Activated CD8-positive, alpha-beta memory T cell treated with anti-CD3 and anti-CD28 coated beads for 1 hour (primary cell): ENCODE measurements at places on chromosomes 12 and 14.

GRCh38 chr12:26750531-26751175 is 82.3 kb downstream of the ITPR2 start:
- no peak for DNase-seq

- no peak for DNase-seq
Measured at GRCh38 chr14:88013750-88014349, 8.9 kb downstream of the GPR65 start.

DNA sequence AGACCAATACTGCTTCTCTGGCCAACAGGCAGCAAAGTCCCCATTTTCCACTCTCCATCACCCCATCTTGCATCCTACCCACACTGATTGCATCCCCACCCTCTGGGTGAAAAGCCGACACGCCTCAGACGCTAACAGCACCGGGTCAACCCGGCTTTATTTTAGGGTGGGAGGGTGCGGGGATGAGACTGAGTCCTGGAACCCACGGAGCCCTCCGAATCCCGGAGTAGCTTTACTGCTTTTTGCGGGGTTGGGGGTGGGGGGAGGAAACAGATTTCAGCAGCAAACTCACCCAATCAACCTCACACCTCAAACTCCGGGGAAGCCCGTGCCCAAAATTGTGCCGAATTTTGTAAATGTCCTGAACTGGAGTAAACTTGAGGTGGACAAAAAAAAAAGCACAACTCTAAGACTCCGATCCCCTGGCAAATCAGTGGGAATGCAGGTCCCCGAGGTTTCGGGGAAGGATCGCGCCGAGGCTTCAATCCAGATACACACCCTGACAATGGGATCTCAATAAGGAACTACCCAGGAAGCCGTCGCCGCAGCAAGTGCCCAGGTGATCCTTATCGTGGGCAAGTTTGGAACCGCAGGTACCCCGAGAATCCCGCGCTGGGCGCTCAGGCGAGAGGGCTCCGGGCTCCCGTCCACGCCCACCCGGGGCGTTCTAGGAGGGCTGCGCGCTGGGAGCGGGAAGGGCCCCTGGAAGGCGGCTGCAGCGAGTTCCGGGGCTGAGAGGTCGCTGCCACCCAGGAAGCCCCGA is 1.1 kb downstream of the GCH1 start:
- no peak for DNase-seq

- DNase-seq, result no peak
Measured at GRCh38 chr12:15689751-15690191, 99.4 kb downstream of the EPS8 start.

GRCh38 chr12:57723630-57723962 is 14.9 kb downstream of the AGAP2 start:
- DNase-seq, result no peak

DNA sequence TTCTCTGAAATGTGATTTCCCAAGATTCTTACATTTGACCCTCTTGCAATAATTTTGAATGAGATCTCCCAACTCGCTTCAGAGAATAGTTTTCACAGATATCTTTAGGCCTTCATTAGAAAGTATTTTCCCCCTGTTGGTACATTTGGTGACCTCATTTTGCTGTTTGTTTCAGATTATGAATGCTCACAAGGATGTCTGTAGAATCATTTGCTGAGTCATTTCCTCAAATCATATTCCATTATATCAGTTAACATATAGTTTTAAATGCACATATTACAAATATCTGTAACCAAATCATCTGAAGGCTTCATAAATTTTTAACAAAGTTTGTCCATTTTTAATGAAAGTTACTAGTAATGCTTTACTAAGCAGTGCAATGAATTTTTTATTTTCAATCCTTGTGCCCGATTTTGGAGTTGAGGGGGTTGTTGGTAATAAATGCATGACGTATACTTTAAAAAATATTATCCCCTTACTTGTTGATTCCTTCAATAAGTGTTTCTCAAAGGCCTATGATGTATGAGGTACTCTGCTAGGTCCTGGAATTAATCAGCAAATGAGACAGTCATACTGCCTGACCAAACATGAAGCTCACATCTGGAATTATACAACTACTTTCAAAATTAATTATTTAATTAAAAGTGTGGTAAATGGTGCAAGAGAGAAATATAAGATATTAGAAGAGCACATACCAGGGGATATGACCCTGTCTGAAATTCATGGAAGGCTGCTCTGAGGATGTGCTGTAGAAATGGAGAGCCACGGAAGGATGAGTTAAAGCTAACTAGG is 126.9 kb upstream of the RAP1B start:
- DNase-seq, result no peak

- no peak for DNase-seq
Measured at GRCh38 chr12:116964054-116965050, 53.6 kb downstream of the FBXW8 start.

GRCh38 chr12:25629341-25629740 is 76.3 kb upstream of the LMNTD1 start:
- DNase-seq, result no peak

DNA sequence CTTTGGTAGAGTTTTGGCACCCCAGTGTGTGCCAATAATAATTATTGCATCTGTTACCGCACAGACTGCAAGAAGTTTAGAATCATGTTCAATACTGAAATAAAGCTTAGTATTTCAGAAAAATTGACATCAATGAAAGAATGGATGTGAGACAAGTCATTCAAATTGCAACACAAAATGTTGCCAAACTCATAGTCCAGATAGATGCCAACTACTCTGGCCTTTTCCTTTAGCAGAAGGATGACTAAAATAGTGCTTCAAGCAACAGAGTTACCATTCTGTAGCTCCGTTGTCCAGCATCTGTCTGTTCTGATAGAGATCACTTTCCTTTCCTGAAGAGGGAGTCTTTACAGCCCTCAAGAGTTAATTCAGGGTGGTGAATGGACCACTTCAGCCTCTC is 77.5 kb downstream of the LIN7A start:
- no peak for DNase-seq

GRCh38 chr14:35385042-35385839 is 19.3 kb downstream of the NFKBIA start:
- no peak for DNase-seq

DNA sequence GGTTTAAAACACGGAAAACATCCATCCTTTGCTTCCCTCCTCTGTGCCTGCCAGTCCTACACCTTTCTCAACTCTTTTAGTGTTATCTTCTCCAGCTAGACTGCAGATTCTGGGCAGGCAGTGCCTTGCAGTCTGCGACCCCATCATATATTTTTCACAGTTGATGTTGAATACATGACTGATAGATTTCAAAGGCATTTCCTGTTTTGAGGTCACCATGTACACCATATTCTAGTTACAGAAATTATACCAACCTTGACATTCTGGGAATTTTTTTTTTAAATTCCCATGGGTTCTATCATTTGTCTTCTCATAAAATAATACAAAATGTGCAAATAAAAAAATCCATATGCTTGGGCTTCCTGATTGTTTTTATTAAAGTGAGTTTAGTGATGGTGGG is 16.6 kb downstream of the SOCS2 start:
- no peak for DNase-seq

- DNase-seq, result no peak
Measured at GRCh38 chr14:106530423-106531107, 1004.2 kb downstream of the TMEM121 start.

DNA sequence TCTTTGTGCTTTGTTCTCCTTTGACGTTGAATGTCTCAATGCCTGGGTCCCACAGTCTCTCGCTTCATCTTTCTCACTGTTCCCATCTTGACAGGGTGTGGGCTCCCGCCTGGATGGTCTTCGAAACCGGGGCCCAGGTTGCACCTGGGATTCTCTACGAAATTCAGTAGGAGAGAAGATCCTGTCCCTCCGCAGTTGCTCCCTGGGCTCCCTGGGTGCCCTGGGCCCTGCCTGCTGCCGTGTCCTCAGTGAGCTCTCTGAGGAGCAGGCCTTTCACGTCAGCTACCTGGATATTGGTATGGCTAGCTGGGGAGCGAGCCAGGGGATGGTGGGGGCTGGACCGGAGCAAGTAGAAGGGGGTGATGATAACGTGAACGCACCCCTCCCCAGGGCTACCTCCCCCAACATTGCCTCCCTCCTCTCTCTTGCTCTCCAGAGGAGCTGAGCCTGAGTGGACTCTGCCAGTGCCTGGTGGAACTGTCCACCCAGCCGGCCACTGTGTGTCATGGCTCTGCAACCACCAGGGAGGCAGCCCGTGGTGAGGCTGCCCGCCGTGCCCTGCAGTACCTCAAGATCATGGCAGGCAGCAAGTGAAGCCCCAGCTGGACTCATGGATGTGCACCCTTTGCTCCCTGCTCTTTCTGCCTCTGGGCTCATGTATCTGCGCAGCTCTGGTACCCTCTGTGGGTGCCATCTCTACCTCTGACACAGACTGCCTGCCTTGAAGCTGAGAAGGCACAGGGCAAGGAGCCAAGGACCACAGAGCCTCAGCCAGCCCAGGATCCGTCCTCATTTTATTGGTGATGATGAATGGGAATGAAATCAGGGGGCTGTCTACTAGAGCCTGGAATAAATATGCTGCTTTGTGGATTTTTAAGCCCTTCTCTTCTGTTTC is 1.5 kb downstream of the NPFF start:
- DNase-seq, result no peak

GRCh38 chr12:13233830-13234641 is 37.5 kb downstream of the EMP1 start:
- DNase-seq, result no peak

- DNase-seq, result no peak
Measured at GRCh38 chr12:25822281-25822680, 136.2 kb upstream of the RASSF8 start.

- DNase-seq, result no peak
Measured at GRCh38 chr12:12476857-12477531, 85.7 kb downstream of the DUSP16 start.

GRCh38 chr12:108099073-108099472 is 30.0 kb upstream of the WSCD2 start:
- DNase-seq, result no peak

- DNase-seq, result no peak
Measured at GRCh38 chr12:42283739-42284138, 42.2 kb downstream of the ZCRB1 start.

DNA sequence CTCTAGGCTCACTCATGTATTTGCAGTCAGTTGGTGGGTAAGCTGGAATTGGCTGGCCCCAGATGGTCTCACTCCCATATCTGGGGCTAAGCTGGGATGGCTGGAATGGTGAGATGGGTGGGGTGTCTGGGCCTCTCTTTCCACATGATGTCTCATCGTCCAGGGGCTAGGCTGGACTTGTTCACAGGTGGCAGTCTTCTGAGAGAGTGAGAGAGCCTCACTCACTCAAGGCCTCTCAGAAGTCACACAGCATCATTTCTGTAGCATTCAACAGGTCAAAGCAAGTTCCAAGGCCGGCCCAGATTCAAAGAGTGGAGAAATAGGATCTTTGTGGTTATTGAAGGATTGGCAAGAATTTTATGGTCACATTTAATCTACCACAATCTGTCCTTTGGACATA is 102.7 kb downstream of the UNC79 start:
- DNase-seq, result no peak

DNA sequence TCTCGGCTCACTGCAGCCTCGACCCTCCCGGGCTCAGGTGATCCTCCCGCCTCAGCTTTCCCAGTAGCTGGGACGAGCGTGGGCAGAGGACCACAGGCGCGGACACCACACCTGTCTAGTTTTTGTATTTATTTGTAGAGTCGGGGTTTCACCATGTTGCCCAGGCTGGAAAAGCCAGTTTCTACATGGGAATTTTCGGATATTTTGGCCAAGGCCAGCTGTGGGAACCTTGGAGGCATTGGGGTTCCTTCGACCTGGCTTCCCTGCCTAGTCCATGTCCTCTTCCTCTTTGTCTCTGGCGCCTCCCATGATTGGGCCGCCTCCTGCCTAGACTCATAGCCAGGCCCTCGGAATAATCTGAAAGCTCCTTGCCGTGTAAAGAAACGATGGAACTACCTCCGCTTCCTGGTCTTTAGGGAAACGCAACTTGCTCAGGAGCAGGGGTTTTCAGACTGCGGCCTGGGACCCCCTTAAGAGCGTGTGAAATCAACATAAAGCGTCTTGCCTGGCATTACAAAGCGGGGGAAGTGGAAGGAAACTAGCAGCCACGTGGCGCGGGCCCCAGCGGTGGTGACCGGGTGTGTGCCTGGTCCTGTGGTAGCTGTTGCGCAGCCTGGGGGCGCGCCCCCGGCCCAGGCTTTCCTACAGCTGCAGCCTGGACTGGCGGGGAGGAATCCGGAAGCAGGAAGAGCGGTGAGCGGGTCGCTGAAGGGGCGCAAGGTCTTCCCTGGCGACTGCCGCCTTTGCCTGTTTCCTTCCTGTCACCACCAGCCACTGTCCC is 1.4 kb upstream of the HSP90AA1 start:
- peak; percentile 32 for DNase-seq

DNA sequence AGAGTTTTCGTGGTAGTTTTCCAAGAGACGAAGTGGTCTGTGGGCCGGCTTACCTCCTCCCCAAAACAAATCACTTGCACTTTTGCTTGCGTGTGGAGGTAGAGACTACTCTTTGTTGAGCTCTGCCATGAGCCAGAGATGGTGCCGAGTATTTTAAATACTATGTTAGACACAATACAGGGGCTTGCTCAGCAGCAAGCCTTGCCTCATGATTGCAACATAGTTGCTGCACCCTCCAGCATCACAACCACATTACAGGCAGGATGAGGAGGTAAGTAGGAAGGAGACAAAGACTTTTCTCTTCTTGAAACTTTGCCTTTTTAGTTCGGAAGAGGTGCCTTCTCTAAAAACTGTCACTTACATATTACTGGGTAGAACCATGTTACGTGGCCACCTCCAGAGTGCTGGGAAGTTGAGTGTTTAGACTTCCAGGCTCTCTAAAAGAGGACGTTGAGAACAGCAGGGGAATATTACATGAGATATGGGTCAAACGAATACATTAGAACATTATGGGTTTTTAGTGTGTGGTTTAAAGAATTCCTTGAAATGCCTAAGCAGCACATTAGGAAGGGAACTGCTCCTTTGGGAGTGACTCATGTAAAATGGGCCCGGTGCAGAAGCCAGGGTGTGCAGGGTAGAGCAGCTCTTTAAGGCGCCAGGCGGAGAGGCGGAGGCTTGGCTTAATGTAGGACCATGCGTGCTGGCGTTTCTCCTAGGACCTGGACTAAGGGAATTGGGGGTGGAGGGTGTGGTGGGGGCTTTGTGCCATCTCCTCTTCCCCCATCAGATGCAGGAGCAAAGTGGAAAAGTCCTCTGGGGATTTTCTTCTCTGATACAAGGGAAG is 110.6 kb upstream of the PRMT8 start:
- DNase-seq, result no peak

GRCh38 chr12:106258935-106259334 is 11.1 kb upstream of the CKAP4 start:
- no peak for DNase-seq

DNA sequence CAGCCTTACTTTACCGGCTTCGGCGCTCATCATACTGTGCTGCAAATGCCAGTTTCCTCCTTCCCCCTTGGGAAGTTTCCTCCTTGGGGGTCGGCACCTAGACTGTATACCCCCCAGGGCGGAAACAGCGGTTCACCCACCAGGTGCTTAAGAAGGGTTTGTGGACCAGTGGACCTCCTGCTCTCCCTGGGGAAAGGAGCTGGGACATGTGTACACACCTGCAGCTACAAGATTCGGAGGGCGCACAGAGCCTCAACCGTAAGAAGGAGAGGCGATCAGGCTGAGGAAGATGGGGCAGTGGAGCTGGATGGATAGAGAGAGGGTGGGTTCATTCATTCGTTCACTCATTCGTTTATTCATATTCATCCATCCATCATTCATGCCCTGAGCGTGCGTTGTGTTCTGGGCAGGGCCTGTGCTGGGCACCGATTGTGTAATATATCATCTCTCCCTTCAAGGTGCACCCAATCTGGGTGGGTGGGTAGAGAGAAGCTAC is 717 bp upstream of the ZNF839 start:
- no peak for DNase-seq

GRCh38 chr12:93094988-93095737 is 166.1 kb upstream of the EEA1 start:
- no peak for DNase-seq
